ENCODE measurements at places on chromosomes 11 and 22.

DNA sequence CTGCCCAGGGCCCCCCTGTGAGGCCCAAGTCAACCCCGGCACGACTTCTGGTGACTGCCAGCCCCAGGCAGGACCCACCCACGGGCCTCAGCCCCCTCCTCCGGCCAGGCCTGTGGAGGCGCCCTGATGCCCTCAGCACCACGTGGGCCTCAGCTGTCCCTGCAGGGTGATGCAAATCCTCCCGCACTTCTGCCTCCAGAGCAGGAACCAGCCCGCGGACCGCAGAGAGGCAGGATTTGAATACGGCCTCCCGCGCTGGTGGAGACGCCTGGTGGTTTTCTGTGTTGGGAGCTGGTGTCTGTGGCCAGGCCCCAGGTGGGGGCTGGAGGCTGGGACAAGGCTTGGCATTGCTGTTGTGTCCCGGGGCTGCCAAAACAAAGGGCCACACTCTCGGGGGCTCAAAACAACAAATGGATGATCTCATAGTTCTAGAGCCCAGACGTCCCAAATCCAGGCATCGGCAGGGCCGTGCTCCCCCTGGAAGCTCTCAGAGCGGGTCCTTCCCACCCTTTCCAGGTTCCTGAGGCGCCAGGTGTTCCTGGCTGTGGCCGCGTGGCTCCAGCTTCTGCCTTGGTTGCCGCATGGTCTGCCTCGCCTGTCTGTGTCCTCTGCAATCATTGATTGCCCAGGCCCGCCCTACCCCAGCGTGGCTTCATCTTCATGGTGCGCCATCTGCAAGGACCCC is 19.4 kb downstream of the TRPM5 start:
- DNase-seq = no peak

GRCh38 chr11:125481531-125481930 is 14.5 kb downstream of the FEZ1 start:
- DNase-seq = no peak

- DNase-seq = no peak
These were observed 51.7 kb downstream of the SYT13 start for GRCh38 chr11:45234306-45235006.

- DNase-seq = no peak
These were observed 198.2 kb upstream of the POU2AF2 start for GRCh38 chr11:111047374-111047773.

DNA sequence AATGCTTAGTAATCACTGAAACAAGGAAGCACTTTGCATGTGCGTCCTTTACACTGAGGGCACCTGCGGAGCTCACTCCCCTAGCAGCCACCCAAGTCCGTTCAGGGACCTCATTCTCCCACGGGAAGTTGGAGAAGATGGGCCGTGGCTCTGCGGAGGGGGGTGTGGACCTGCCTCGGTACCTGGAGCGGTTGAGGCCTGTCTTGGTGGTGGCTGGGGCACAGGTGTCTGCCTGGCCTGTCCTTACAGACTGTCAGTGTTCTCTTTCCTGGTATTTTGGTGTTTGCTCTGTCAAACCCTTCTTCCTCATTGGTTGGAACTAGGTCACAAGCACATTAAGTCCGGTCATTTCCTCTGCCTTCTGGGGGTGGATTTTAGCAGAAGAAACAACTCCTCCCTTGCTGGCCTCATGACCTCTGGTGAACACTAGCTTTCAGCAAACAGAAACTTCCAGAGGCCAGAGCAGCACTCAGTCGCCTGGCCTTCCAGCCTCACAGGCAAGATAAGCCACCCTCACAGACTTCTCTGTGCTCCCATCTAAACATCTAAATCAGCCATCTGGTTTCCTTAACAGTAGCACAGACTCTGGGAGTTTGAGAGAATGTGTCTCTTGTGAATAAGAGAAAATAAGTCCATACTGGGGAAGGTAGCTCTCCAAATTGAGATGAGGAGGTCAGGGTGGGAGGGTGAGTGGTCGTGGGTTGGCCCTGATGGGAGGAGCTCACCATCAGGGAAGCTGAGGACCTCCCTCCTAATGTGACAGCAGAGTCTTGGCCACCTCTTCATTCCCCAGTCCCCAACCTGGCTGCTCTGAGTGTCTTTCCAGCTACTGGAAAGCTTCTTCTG is 8.6 kb downstream of the SNAP29 start:
- no peak for DNase-seq

DNA sequence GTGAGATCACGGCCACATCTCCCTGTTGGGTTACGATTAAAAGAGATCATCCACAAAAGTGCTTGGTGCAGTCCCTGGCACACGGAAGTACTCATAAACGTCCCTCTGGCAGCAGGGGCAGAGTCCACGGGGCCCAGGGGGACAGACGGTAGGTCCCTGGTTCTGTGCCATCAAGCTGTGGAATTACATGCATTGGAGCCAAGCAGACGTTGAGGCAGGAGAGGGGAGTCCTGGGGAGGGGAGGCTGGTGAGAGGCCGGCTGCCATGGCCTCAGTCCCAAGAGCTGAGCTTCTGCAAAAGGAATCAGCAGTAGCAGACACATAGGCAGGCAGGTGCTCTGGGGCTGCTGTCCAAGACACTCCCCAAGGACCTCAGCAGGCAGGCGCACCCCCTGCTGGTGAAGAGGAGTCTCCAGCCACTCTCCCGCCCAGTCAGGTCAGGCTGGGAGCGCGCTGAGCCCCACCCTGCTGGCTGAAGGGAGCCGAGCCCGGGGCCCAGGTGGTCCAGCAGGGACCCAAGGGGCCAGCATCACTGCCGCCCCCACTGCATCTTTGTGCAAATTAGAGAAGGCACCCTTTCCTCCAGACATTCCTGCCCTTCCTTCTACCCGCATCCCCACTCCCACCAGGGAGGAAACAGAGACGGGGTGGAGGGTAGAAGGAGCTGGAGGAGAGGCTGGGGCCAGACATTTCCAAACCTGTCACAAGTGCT is 7.6 kb upstream of the KCTD17 start:
- DNase-seq = no peak

Measured in T-helper 1 cell (primary cell).